ENCODE measurements at places on chromosomes 2 and 18. TPM values are rescaled to one million over a fixed set of nuclear protein-coding genes. Genes with fewer than 3 reads are reported as not detected.

Gene PNO1
- 50.5 TPM for total RNA-seq

Gene IL18R1
- 1.0 TPM for total RNA-seq

Gene ABCG8
- total RNA-seq, result not detected

Gene MC4R
- total RNA-seq, result not detected

Gene SIGLEC15
- total RNA-seq, result 0.09 TPM

Gene UGT1A3
- total RNA-seq, result not detected

Gene COL6A3
- 0.07 TPM for total RNA-seq

Gene SLC11A1
- 0.15 TPM for total RNA-seq

Gene FLACC1
- total RNA-seq, result 0.18 TPM

Gene ALPI
- not detected for total RNA-seq

Gene LCT
- total RNA-seq, result 0.03 TPM

Gene PSMD1
- total RNA-seq, result 118 TPM

Gene CSRNP3
- not detected for total RNA-seq

Gene C2orf80
- total RNA-seq, result not detected

Gene CD207
- total RNA-seq, result not detected

Gene RIT2
- total RNA-seq, result not detected

Gene RNF138
- total RNA-seq, result 13.3 TPM

Gene TMEM169
- total RNA-seq, result 0.18 TPM

Gene RAMP1
- 0.32 TPM for total RNA-seq

Gene RASGRP3
- 1.1 TPM for total RNA-seq

Gene RBM44
- 0.15 TPM for total RNA-seq

Gene SRD5A2
- 0.01 TPM for total RNA-seq

Gene FRZB
- not detected for total RNA-seq

Gene TMEM198
- total RNA-seq, result 0.90 TPM
